ENCODE measurements at places on chromosomes 1 and 21.

DNA sequence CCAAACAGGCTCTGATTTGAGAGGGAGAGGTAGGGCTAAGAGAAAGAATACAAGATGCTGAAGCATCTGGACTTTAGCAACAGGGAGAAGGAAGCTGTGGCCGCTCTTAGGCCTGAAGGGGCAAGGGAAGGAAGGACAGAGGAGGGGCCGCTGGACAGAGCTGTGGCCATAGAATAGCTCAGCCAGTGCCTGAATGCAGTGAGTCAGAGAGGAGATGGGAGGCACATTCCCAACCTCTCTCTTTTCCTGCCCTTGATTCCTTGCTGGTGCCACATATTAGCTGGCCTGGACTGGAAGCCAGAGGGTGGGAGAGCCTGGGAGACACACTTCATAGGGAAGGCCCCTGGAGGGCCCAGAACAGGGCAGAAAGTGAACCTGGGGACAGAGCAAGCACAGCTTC is 83.4 kb upstream of the POU3F1 start:
- no peak overlapping the region for H3K27ac ChIP-seq
- H3K36me3 ChIP-seq: no peaks in the 10 kb centered on the region
- no peak overlapping the region for H3K4me3 ChIP-seq
- DNase-seq: no peak
- H3K27me3 ChIP-seq: peaks cover 7% of the 10 kb centered on the region

GRCh38 chr1:99891997-99892396 is 41.8 kb downstream of the AGL start:
- H3K27me3 ChIP-seq: no peaks in the 10 kb centered on the region
- H3K27ac ChIP-seq: no peak overlapping the region
- DNase-seq: no peak
- H3K4me3 ChIP-seq: no peak overlapping the region
- H3K36me3 ChIP-seq: peaks cover 21% of the 10 kb centered on the region
- no peaks in the 10 kb centered on the region for H3K4me1 ChIP-seq

DNA sequence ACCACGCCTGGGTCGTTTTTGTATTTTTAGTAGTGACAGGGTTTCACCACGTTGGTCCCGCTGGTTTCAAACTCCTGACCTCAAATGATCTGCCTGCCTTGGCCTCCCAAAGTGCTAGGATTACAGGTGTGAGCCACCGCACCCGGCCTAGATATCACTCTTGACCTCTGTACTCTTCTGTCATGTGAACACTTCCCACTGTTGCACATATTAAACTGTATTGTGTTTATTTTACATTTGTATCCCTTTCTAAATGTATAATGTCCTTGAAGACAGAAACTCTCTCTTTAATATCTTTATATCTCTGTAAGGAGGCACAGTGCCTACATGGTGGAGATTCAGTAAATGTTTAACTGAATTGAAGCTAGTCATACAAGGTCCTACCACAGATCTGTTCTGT is 19.3 kb upstream of the PSMD4 start:
- no peak overlapping the region for H3K4me3 ChIP-seq
- H3K27me3 ChIP-seq: no peaks in the 10 kb centered on the region

DNA sequence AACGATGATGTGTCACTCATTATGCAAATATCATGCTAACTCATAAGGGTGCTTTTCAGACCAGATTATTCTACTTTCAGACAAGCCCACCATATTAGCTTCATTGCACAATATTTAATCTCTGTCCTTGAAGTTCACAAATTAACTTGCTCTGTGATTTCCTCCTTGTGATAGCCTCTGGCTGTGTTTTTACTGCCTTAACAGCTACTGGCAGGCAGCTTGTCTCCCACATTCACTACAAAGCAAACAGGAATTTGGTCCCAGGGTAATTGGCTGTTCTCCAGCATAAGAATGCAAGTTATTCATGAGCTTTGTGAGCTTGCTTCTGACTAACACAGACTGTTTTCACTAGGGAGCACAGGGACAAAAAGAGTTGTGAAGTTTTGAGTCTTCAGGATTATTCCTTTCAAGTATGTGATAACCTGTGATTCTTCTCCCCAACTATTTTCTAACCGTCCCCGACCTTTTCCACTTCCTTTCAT is 87.9 kb upstream of the HMCN1 start:
- H3K27ac ChIP-seq: peak overlapping the region; percentile 66
- peak overlapping the region; percentile 22 for H3K4me3 ChIP-seq
- peaks cover 15% of the 10 kb centered on the region for H3K4me1 ChIP-seq
- H3K36me3 ChIP-seq: no peaks in the 10 kb centered on the region

DNA sequence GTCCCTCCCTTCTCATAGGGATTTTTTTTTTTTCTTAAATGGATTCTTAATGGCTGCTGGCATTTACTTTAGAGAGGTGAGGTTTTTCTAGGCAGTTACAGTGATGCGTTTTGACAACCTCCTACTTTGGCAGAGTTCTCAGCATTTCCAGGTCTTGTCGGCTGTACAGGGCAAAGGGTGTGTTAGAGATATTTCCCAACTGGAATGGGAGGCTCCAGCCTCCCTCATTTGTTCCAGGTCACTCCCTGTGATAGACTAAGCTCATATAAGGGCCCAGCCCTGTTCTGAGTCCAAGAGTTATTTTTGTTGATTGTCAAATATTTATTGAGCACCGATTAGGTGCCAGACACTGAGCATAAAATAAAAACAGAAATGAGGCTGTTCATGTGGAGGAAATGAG is 7.6 kb upstream of the XKR8 start:
- no peak overlapping the region for H3K27ac ChIP-seq
- no peak for DNase-seq
- no peaks in the 10 kb centered on the region for H3K4me1 ChIP-seq
- no peaks in the 10 kb centered on the region for H3K27me3 ChIP-seq
